ENCODE measurements at places on chromosomes 6 and 20.

DNA sequence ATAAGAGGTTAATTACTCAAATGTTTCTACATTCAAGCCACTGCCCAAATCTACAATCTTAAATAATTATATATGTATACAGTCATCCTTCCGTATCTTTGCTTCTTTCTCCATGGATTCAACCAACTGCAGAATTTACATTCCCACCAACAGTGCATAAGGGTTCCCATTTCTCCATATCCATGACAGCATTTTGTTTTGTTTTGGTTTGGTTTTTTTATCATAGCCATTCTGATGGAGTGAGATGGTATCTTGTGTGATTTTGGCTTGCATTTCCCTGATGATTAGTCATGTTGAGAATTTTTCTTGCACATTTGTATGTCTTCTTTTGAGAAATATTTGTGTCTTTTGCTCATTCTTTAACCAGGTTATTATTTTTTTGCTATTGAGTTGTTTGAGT is 198.5 kb downstream of the C6orf118 start:
- no peak for DNase-seq
- no peak overlapping the region for H3K27ac ChIP-seq
- no peak overlapping the region for H3K4me3 ChIP-seq
- no peaks in the 10 kb centered on the region for H3K27me3 ChIP-seq
- no peaks in the 10 kb centered on the region for H3K36me3 ChIP-seq
- H3K4me1 ChIP-seq, result no peaks in the 10 kb centered on the region

GRCh38 chr6:17281100-17281496 is at the start of gene RBM24:
Gene RBM24, plus strand, starts transcription at chr6:17281361. Its CDS starts 221 bp downstream, at chr6:17281582.
- no peak for DNase-seq
- H3K27me3 ChIP-seq, result peaks cover 70% of the 10 kb centered on the region
- H3K36me3 ChIP-seq, result no peaks in the 10 kb centered on the region
- peak within 1 kb of the TSS; percentile 53 for H3K4me3 ChIP-seq
- peaks cover 8% of the 10 kb centered on the region for H3K4me1 ChIP-seq

DNA sequence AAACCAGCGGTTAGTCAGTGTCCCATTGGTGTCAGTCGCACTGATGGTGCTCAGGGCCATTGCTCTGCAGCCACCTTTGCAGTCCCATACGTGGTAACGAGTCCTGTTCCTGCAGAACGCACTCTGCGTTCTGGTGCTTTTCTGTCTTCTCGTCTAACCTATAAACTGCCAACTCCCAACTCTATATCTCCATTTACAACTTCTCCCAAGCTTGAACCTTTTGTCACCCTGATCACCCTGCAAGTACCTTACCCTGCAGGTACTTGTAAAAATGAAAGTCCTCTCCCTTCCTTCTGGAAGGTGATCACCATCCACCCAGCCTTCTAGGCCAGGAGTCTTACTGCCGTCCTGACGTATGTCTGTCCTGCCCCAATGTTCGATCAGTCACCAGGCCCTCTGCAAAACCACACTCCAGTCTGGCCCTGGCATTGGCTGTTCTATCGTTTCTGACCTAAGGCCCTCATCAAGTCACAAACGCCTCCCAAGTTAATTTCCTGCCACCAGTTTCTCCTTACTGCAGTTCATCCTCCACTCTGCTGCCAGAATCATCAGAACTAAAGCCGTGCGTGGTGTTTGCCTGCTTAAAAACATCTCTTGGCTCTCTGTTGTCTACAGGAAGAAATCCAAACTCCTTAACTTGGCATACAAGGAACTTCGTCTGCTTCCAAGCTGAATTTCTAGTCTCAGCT is 7.9 kb downstream of the RREB1 start:
- H3K27me3 ChIP-seq, result peaks cover 8% of the 10 kb centered on the region
- H3K27ac ChIP-seq, result no peak overlapping the region
- peaks cover 12% of the 10 kb centered on the region for H3K36me3 ChIP-seq
- no peak for DNase-seq
- H3K4me3 ChIP-seq, result no peak overlapping the region

- H3K4me3 ChIP-seq, result no peak overlapping the region
- H3K4me1 ChIP-seq, result no peaks in the 10 kb centered on the region
- H3K27me3 ChIP-seq, result peaks cover 5% of the 10 kb centered on the region
- DNase-seq, result no peak
- no peaks in the 10 kb centered on the region for H3K36me3 ChIP-seq
These were observed 508.4 kb upstream of the SULF2 start for GRCh38 chr20:48293671-48294070.

DNA sequence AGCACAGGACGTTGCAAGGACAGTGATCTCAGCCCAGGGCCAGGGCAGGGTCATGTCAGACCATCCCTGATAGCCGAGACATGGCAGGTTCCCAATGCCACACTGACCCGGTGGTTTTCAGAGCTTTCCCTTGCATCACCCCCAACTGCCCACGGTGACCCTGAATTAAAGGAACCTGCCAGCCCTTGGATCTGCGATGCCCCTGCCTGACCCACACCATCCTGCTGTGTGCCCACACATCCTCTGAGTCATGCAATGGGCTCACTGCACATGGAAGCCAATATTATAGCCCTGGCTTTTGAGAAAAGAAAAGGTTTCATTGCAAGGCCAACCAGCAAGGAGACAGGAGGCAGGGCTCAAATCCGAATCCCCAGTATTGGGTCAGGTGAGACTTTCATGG is 132.6 kb upstream of the CST7 start:
- H3K4me3 ChIP-seq, result no peak overlapping the region
- H3K36me3 ChIP-seq, result no peaks in the 10 kb centered on the region
- H3K27ac ChIP-seq, result no peak overlapping the region
- peaks cover 2% of the 10 kb centered on the region for H3K27me3 ChIP-seq
- H3K4me1 ChIP-seq, result no peaks in the 10 kb centered on the region

DNA sequence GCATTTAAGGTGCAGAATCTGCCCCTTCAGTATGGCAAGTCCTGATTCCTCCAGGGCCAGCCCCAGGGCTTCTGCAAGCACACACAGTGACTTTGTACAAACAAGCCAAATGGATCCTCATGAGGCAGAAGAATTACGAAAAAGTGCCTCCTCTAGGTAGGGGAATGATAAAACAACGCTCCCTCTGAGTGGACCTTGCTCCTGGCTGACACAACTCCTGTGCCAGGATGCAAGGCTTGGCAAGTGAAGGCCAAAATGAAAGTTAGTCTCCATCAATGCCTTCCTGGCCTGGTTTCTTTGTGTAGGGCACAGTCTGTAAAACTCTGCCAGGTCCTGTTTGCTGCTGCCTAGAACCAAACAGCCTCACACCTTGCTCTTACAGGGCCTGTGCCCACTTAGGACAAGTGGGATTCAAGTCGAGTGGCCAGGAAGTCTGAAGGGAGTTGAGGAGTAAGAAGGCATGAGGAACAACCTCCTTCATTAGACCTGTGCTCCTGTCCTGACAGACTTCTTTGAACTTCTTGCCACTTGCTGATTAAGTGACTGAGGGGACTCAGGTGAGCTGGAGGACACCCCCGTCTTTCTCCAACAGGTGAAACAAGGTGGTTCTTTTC is 417.1 kb downstream of the CDC5L start:
- DNase-seq, result no peak
- H3K36me3 ChIP-seq, result peaks cover 8% of the 10 kb centered on the region
- no peak overlapping the region for H3K4me3 ChIP-seq

- H3K27ac ChIP-seq, result no peak overlapping the region
- no peaks in the 10 kb centered on the region for H3K36me3 ChIP-seq
- H3K4me1 ChIP-seq, result no peaks in the 10 kb centered on the region
- no peak for DNase-seq
- H3K27me3 ChIP-seq, result peaks cover 5% of the 10 kb centered on the region
These were observed 25.1 kb upstream of the ENPP1 start for GRCh38 chr6:131782764-131783163.

DNA sequence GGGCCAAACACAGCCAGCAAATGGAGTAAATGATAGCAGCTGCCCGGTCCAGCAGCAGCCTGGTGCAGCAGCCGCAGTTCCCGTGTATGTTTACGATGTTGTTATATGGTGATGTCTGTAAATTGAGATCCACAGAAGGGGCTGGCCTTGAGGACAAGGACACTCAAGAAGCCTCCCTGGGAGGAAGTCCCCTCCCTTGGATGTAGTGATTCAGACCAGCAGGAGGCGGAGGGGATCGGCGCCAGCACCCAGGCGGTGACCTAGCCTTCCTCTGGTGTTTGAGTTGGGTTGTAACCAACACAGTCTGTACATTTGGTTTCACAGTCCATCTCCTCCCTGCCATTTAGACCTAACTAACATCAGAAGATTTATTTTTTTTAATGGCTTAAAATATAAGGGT is 187.8 kb downstream of the SYNDIG1 start:
- DNase-seq, result no peak
- no peak overlapping the region for H3K27ac ChIP-seq
- H3K4me1 ChIP-seq, result no peaks in the 10 kb centered on the region
- no peak overlapping the region for H3K4me3 ChIP-seq
- H3K27me3 ChIP-seq, result no peaks in the 10 kb centered on the region

Data from activated T-helper 1 cell treated with anti-CD3 and anti-CD28 coated beads, Interleukin-12 subunit alpha, Interleukin-12 subunit beta, Interleukin-2, Interleukin-4 antibody, amounts not matched to agents 30 ng/mL and 10 ng/mL and 1 ng/mL, durations not matched to agents 14 hours and 24 hours and 36 hours (primary cell).